Astrocyte (in vitro differentiated cells and primary cell): ENCODE measurements at places on chromosomes 12 and 14.

DNA sequence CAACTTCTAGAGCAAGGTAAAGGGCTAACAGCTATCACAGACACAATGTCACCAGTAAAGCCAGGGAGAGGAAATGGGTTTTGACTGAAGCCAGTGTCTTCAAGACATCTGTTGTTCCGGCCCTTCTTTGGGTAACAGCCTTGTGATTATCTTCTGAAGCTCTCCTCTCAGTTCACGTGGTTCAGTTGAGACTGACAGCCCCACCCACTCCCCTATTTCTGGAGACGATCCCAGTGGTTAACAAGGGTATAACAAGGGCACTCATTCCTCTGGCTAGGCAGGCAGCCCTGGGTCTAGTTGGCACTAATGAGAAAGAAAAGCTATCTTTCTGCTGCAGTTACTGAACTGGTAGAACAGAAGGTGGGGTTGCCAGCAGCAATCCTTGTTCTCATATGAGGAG lies 6.9 kb downstream of the GNPTAB start:
- no peak for DNase-seq

DNA sequence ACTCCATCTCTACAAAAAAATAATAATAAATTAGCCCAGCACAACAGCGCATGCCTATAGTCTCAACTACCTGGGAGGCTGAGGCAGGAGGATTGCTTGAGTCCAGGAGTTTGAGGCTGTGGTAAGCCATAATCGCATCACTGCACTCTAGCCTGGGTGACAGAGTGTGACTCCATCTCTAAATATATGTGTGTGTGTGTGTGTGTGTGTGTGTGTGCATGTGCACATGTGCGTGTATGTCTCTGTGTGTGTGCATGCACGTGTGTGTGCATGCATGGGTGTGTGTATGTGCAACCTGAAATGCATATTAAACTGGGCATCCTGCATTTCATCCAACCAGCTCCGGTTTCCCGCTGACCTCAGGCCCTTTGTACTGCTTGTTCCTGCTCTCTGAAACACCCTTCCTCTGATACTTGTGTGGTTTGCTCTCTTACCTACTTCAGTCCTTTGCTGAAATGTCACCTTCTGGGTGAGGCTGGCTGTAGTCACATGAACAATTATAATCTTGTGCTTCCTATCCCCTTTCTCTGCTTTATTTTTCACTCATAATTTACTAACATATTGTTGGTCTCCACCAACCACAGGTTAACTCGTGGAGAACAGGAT lies 46.9 kb downstream of the PHLDA1 start:
- DNase-seq = no peak

DNA sequence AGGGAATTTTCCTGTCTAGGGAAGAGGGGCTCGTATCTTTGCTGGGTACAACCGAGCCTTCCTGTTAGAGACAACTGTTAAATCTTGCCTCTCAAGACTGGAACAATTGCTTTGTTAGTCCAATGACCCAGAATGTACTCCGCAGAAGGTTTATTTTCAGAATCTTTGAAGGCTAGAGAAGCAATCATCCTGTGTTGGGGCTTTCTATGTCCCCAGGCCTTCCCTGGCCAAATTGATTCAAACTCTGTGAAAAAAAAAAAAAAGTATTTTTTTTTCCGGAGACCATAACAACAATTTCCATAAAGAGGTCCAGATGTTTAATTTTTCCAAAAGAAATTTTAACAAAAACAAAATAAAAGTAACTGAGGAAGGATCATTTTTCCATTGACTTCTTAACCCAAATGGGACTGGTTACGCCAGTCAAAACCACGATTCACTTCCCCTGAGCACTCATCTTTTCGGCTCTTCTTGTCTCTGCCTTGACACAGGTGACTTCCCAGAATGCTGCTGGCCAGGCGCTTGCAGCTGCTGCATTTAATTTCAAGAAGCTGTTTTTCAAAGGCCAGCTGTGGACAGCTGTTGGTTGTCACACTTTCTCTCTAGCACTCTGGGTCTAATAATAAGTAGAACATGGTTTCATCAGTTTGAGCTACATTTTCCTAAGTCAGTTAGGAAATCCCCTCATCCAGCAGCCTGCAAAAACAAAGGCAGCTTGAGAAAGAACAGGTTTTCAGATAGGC lies 81.6 kb upstream of the MANSC4 start:
- no peak for DNase-seq

DNA sequence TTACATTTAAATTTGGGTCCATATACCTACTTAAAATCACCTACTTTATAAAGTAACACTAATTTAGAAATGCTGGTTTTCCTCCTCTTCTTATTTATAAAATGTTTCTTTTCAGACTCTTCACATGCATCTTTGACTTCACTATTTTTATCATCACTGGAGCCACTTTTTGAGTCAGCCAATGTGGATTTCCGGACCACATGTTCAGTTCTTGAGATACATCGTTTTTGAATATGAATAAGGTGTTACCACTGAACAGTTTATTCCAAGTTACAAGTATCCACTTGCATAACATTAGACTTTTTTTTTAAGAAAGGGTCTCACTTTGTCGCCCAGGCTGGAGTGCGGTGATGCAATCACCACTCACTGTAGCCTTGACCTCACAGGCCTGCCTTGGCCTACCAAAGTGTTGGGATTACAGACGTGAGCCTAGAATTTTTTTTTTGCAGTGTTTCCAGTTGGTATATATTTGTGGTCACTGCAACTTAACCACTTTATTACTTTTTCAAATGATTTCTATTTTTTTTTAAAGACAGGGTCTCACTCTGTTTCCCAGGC lies 5.7 kb downstream of the FNTB start:
- DNase-seq = no peak

- DNase-seq = peak; percentile 58
Measured at GRCh38 chr14:53539489-53540126, 386.5 kb upstream of the DDHD1 start.

DNA sequence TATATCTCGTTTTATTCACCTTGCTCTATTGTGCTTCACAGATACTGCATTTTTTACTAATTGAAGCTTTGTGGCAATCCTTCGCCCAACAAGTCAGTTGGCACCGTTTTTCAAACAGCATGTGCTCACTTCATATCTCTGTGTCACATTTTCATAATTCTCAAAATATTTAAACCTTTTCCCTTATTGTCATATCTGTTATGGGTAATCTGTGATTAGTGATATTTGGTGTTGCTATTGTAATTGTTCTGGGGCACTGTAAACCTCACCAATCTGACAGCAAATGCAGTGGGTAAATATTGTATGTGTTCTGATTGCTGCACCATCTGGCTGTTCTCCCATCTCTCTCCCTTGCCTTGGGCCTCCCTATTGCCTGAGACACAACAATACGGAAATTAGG lies 191.3 kb downstream of the BTG1 start:
- DNase-seq = no peak

- DNase-seq = no peak
Measured at GRCh38 chr12:21155522-21156351, 24.7 kb downstream of the SLCO1B1 start.
